ENCODE measurements at places on chromosomes 11 and 22. TPM values are rescaled to one million over a fixed set of nuclear protein-coding genes. Genes with fewer than 3 reads are reported as not detected.

- DNase-seq, result no peak
- H3K36me3 ChIP-seq, result peaks cover 21% of the 10 kb centered on the region
Observed at GRCh38 chr22:45164270-45165088, 754 bp downstream of the NUP50 start.

DNA sequence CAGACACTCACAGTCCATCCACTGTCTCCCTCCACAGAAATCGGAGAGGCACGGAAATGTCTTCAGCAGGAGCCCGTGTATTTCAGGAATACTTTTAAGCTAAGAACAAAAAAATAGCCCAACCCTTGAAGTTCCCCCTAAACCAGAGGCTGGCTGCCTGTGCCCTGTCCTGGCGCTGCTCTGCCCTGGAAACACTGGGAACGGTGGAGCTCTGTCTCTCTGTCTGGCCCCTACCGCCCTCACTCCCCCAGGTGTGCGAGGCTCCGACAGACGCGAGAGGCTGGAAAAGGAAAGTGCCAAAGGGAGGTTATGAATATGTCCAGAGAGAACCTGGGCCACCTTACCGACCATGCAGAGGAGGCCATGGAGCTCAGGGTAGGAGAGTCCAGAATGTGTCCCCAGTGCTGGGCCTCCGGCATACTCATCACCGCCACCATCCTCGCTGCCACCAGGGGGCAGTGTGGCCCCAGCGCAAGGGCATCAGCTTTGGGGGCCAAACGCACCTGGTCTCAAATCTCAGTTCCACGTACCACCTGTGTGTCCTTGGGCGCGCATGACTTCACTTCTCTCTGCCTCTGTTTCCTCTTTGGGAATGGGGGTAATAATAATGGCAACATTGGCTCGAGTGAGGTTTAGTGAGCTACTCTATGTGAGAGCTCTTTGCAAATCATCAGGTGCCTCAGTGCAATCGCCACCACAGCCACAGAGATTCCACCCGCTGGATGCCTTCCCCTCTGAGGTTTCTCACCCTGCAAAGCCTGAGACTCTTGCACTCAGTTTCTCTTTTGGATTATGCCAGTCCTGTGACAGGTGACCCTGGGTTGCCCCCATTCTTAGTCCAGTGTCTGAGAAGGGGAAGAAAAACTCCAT is 10.4 kb upstream of the SLCO2B1 start:
- DNase-seq, result peak; percentile 34
- no peak overlapping the region for H3K27ac ChIP-seq
- H3K36me3 ChIP-seq, result no peaks in the 10 kb centered on the region
- no peaks in the 10 kb centered on the region for H3K27me3 ChIP-seq
- H3K4me1 ChIP-seq, result peaks cover 28% of the 10 kb centered on the region

SPON1 gene
- 0.17 TPM for total RNA-seq

GRCh38 chr11:61627850-61628661 is 47.2 kb upstream of the SYT7 start:
- no peak overlapping the region for H3K4me3 ChIP-seq
- no peaks in the 10 kb centered on the region for H3K27me3 ChIP-seq
- H3K36me3 ChIP-seq, result no peaks in the 10 kb centered on the region
- peaks cover 53% of the 10 kb centered on the region for H3K4me1 ChIP-seq

APLNR gene
- total RNA-seq, result not detected

KCNK7 gene
- 0.61 TPM for total RNA-seq

ACTN3 gene
- not detected for total RNA-seq

APOA4 gene
- not detected for total RNA-seq

DNA sequence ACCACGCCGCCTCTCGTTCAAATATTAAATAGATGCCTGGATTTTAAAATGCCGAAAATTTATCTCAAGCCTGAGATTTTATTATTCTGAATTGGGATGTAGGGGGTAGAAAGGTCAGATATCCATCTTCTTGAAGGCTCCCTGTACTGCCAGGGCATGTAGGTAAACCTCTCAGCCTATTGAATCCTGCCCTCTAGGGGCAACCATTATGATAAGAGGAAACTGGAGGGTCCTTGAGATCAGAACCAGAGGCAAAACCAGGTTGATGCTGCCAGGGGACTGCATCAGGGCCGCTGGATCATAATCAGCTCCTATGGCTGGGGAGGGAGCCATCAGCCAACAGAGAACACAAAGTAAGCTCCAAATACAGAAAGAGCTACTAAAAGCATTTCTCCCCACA is 92.4 kb downstream of the KCNC1 start:
- H3K27ac ChIP-seq, result no peak overlapping the region
- no peak for DNase-seq
- H3K4me3 ChIP-seq, result no peak overlapping the region

DNA sequence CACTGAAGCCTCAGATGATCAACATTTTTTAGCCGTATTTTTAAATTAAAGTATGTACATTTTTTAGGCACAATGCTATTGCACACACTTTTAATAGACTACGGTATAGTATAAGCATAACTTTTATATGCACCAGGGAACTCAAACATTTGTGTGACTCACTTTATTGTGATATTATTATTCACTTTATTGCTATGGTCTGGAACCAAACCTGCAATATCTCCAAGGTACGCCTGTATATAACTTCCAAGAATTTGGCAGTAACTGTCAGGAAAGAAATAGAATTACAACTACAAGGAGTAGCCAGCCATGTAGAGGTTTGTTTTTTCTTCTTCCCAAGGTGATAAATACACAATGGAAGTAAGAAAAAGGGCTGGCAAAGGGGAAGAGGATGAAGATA is 62.3 kb downstream of the PRR5L start:
- H3K36me3 ChIP-seq, result no peaks in the 10 kb centered on the region
- H3K27ac ChIP-seq, result no peak overlapping the region
- DNase-seq, result no peak

Measured in HCT116 (cell line).